ENCODE measurements at places on chromosomes 6 and 20.

GRCh38 chr20:4844751-4845465, 123.2 kb downstream of the PRND start:
- no peak for DNase-seq

DNA sequence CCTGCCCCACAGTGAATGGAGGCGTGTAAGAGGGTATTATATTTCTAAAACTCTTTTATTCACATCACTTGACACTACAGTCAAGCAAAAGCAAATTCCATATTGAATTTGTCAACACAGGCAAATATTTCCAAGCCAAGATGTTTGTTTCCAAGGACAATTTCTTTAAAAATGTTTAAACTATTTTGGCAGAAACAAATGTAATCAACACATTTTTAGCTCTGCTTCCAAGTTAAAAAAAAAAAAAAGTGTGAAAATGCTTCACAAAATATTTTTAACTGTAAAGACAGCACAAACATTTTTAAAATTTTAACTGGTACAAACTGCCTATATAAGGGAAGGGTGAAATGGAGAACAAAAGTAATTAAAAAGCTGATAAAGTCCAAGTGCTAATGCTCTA, 44.9 kb upstream of the DST start:
- no peak for DNase-seq

- DNase-seq, result no peak
Measured at GRCh38 chr6:47631269-47631772, 67.1 kb upstream of the ADGRF4 start.

GRCh38 chr6:128580224-128581110, 60.1 kb upstream of the PTPRK start:
- DNase-seq, result no peak

GRCh38 chr20:59455402-59456341, 148.7 kb upstream of the PHACTR3 start:
- DNase-seq, result no peak

DNA sequence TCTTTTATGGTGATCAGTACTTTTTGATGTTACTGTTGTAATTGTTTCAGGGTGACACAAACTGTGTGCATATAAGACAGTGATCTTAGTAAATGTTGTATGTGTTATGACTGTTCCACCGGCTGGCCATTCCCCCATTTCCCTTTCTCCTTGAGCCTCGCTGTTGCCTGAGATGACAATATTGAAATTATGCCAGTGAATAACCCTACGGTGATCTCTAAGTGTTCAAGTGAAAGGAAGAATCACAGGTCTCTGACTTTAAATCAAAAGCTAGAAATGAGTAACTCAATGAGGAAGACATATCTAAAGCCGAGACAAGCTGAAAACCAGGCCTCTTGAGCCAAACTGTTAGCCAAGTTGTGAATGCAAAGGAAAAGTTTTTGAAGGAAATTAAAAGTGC, 32.3 kb downstream of the TULP4 start:
- no peak for DNase-seq

- DNase-seq, result no peak
Measured at GRCh38 chr20:24752612-24753011, 196.5 kb upstream of the CST7 start.

GRCh38 chr20:39751557-39752137, 789.5 kb downstream of the DHX35 start:
- DNase-seq, result no peak

- DNase-seq, result peak; percentile 43
Measured at GRCh38 chr20:32031007-32031958, 20.8 kb upstream of the HCK start.

- DNase-seq, result no peak
Measured at GRCh38 chr6:166286839-166287271, 21.3 kb downstream of the PRR18 start.

- no peak for DNase-seq
Measured at GRCh38 chr6:56863366-56863765, 91.5 kb upstream of the BEND6 start.

DNA sequence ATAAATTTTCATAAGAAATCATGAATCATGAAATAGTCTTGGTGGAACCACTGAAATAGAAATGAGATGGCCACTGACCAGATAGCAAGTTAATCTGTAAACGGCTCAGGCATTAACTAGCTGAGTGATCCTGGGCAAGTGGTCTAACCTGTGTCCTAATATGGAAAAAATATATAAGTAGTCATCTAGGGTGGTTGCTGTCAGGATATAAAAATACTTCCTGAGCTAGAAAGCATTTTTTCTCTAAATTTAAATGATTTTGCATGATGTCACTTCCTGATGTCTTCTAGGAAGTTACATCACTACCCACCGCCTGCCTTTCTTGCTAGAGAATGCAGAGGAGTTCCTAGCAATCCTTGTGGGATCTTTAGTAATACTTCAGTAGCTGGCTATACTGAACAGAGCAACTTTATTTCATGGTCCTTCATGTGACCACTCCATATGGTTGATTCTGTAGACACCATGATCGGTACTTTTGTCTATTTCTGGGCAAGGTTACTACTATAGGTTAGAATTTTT, 228.1 kb upstream of the CEP162 start:
- DNase-seq, result no peak

- DNase-seq, result no peak
Measured at GRCh38 chr6:111552958-111553357, 52.7 kb downstream of the TRAF3IP2 start.

DNA sequence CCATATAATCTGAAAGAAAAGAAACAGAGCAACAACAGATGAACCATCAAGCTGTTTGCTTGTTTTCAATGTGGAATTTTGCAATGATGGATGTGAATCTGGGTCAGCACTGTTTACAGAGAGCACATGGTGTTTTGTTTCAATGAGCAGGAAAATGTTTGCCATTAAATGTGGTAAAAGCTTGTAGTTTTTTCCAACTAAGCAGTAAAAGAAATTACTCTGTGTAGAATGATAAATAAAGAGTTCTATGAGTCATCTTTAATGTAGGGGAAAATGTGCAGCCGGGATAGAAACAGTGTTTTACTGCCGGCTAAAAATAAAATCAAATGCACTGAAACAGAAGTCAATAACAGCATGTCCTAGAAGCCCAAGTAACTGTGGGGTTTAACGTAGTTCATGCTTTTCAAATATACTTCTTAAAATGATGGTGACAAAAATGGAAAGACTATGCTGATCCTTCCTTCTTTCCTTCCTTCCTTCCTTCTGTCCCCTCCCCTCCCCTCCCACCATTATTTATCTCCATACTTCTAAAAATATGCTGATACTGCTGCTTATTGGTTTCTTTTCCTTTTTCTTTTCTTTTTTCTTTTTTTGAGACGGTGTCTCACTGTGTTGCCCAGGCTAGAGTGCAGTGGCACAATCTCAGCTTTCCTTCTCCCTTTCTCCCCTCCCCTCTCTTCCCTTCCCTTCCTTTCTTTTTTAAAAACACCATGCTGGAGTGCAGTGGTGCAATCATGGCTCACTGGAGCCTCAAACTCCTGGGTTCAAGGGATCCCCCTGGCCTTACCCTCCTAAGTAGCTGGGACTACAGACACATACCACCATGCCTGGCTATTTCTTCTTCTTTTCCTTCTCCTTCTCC, 6.3 kb upstream of the NAA20 start:
- no peak for DNase-seq

DNA sequence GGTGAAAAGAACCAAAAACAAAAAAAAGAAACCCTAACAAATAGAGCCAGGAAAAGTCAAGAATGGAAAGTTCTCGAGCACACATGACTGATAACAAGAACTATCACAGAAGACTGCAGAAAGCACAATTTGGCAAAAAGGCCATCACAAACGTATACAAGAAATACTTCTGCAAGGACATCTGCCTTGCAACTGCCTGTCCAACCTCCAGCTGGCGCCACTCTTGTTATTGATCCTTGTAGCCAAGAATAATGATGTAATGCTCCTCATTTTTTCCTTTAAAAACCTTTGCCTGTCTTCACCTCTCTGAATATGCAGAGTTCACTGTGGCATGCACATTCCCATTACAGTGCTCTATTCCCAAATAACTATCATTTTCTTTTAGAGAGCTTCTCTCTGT, 87.9 kb upstream of the BMP5 start:
- no peak for DNase-seq

- no peak for DNase-seq
Measured at GRCh38 chr6:38354905-38355304, 284.8 kb downstream of the BTBD9 start.

DNA sequence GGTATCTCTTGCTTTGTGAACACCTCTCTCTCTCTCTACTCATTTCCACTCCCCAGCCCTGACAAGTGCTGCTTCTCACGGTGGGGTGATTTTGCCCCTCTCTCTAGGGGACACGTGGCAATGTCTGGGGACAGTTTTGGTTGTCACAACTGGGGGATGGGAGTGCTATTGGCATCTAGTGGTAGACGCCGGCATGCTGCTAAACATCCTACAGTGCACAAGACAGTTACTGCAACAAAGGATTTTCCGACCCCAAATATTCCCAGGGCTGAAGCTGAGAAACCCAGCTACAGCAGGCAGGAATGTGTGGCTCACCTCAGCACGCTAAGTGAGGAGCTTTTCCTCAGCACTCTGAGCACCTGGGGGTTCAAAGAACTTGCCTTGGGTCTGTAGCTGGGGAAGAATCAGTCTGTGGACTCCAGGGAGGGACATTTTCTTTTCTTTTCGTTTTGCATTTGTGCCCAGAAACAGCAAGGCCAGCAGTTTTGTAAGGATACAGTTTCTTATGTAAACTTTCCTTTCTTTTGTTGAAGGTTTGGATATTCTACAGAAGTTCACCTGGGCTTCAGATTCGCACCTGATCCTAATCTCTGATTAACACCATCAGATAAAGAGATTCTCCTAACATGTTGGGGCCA, 246.9 kb upstream of the ZFP64 start:
- DNase-seq, result no peak
